ENCODE measurements at places on chromosomes 16 and 17.

DNA sequence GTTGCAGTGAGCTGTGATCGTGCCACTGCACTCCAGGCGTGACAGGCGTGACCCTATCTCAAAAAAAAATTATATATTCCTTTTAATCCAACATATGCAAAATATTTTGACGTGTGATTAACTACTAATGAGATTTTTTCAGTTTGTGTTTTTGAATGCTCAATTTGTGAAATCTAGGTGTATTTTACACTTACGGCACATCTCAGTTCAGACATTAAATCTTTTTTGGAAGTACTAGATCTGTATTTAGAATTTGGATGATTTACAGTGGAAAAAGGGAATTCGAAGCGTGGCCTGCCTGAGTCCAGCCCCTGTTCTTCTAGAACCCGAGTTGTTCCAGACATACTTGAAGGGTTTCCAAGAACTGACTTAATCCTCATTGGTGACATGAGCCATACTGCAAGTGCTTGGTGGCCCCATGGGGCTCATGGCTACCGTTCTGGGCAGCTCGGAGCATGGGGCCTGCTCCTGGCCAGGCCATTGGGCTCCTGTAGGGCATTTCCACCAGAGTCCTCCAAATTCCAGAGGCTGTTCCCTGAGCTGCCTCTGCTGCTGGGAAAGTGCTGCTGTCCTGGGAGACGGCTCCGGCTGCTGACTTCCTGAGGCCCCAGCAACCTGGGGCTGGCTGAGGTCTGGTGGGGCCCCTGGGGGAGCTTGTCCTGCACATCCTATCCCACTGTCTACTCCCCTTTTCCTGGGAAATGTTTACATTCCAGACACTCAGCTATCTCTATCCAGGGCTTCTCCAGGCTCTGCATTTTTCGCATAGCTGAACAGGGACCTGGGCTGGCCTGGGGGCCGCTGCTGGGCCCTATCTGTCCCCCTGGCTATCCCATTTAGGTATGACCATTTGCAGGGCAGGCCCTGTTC, 27.2 kb downstream of the LLGL2 start:
- DNase-seq = peak; percentile 3

DNA sequence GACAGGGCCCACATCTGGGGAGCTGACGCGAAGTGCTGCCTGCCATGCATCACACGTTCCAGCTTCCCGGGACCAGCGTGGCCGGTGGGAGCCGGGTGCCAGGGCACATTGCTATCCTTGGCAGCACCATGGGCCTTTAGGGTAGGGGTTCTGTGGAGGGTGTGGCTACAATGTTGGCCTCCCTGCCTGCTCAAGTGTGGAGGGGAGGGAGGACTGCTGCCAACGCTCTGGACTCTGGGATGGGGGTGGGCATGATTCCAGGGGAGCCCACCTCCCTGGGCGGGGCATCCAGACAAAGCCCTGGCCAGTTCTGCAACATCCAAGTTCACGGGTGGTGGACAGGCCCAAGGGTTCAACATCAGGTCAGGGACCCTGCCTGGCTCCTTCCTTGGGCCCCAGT, 13.9 kb downstream of the GRB7 start:
- DNase-seq = no peak

GRCh38 chr17:18006495-18007239, 32.3 kb downstream of the ATPAF2 start:
- DNase-seq = no peak

GRCh38 chr16:55756963-55757362, 75.9 kb downstream of the CES1 start:
- DNase-seq = peak; percentile 13

DNA sequence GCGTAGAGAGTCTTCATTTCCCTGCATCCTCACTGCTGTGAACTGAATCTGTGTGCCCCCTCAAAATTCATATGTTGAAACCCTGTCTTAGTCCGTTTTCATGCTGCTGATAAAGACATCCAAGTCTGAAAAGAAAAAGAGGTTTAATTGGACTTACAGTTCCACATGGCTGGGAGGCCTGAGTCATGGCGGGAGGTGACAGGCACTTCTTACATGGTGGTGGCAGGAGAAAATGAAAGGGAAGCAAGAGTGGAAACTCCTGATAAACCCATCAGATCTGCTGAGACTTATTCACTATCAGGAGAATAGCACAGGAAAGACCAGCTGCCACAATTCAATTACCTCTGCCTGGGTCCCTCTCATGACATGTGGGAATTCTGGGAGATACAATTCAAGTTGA, 3.1 kb upstream of the CCDC42 start:
- no peak for DNase-seq

GRCh38 chr17:10022416-10022815, 117.3 kb upstream of the RCVRN start:
- no peak for DNase-seq

DNA sequence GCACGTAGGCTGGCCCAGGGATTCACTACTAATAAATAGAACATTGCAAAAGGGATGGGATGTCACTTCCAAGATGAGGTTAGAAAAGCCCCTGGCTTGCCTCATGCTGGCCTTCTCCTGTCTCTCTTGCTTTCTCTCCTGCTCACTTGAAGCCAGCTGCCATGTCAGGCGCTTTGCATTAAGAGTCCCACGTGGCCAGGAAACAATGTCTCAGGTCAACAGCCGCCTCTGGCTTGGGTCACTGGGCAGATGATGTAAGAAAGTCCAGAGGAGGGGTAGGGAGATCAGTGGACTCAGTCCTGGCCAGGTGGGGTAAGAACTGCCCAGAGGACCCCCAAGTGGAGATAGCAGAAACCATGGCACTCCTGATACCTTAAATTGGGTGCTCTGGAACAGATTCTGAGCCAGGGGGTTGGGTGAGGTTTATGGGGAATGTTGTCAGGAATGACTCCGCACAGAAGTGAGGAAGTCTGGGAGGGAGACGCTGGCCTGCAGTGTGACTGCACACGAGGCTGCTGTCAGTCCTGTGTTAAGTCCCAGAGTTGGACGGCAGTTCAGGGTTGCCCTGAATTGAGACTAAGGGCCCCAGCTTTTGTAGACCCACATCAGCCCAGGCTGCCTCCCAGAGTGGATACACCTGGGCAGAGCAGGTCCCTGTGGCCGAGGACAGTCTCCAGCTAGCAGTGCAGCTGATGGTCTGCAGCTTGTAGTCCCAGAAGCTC, 17.7 kb downstream of the C16orf82 start:
- DNase-seq = no peak

DNA sequence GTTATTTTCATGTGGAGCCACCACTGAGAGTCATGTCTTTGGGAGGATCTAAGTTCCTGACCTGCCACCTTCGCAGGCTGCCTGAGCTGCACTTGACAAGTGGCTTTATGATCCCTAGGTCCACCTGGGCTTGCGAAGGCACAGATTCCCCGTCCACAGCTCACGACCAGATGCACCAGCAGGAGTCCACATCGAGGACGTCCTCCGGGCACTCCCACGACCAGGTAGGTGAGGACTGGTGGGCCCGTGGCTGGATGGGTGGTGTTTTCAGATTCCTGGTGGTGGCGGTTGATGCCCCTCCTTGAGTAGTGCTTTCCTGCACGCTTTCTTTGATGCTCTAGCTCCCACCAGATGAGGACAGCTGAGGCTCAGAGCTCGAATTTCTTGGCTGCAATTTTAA, 14.8 kb downstream of the FAM234A start:
- DNase-seq = no peak

GRCh38 chr17:8975091-8975725, 9.7 kb upstream of the PIK3R5 start:
- no peak for DNase-seq

DNA sequence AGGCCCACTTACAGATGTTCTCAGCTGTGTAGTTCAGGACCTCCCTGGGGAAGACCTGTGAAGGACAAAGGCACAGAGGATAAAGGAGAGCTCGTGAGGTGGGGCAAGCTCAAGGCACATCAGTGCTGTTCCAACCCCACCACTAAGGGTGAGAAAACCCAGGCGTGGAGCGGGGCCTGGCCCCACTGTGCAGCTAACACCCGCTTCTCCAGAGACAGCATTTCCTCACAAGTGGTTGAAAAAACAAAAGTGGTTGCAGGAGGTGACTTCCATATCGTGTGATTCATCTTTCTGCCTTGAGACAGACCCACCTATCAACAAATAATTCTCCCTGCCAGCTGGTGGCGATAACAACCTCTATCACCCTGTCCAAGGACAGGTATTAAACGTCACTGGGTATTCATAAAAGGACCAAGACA, 30.0 kb downstream of the SNN start:
- no peak for DNase-seq

DNA sequence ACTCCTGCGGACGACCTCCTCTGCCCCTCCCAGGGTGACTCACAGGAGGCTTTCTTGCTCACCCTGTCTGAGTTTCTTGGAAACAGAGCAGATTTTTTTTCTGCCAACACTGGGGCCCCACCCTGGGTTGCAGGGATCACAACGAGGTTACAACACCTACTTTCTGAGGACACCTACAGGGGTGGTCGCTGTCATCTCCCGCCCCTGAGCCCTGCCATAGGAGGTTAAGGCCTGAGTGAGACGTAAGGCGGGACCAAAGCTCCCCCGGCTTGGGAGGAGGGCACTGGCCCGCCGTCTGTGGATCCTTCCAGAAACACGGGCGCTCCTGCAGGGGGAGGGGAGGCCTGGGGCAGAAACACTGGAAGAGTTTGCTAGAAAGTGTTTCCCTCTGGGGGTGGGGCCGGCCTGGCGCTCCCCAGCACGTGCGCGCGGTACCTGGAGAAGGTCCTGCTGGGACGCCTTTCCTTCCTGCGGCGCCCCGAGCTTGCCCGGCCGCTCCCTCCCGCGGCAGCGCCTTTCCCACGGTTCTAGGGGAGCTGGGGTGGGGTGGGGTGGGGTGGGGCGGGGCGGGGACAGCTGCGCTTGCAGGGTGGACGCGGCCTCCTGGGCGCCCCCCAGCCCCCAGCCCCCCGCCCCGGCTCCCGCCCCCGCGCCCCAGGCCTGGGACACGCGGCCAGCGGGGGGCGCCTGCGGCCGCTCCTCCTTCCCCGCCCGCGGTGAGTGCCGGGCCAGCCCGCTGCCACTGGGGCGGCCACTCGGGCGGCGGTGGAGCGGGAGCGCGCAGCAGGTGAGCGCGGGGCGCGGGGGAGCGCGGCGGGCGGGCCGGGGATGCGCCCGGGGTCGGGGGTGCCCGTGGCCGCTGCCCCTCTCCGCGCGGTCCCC, 20.7 kb upstream of the ADCY7 start:
- DNase-seq = peak; percentile 52

GRCh38 chr17:50107790-50108414, 12.8 kb downstream of the PDK2 start:
- peak; percentile 62 for DNase-seq

GRCh38 chr16:56191835-56192634, 746 bp downstream of the GNAO1 start:
- no peak for DNase-seq

DNA sequence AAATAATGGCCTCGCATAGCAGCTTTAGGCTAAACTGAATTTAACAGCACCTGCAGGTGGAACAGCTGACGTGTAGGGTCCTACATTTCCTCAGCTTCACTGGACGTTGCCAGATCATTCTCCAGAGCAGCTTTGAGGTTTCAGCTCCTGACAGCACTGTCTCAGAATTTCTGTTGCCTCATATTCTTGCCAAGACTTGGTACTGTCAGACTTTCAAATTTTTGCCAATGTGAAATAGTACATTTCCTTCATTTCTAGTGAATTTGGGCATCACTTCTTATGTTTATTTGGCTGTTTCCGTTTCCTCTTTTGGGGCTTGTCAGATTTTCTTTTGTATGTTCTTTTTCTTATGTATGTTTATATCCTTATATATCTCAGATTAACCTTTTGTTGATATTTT, 48.7 kb downstream of the MRTFB start:
- no peak for DNase-seq

DNA sequence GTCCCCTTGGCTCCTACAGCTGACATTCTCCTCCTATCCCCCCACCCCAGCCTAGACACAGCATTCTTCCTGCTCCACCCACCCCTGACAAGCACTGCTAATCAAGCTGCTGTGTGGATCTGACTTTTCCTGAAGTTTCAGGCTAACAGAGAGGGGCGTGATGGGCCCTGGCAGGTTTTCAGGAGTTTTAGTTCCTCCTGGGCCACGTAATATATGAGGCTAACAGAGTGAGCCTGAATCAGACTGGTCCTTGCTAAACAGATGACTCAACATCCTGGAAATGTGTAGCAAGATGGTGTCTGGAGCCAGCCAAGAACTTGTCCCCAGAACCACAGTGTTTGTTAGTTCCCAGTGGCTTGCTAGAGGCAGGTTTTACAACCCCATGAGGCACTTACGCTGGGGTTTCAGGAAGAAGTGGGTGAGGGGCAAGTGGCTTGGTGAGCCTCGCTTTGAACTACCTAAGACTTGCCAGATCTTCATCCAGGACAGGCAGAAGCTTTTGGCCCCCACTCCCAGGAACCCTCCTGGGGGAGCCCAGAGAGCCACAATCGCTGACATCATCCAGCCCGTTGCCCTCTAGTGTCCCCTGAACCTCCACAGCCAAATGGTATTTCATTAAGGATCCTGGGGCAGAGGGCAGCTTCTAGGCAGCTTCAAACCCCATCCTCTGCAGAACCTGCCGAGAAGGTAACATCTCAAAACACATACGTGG, 15.9 kb downstream of the TMEM92 start:
- peak; percentile 99 for DNase-seq

DNA sequence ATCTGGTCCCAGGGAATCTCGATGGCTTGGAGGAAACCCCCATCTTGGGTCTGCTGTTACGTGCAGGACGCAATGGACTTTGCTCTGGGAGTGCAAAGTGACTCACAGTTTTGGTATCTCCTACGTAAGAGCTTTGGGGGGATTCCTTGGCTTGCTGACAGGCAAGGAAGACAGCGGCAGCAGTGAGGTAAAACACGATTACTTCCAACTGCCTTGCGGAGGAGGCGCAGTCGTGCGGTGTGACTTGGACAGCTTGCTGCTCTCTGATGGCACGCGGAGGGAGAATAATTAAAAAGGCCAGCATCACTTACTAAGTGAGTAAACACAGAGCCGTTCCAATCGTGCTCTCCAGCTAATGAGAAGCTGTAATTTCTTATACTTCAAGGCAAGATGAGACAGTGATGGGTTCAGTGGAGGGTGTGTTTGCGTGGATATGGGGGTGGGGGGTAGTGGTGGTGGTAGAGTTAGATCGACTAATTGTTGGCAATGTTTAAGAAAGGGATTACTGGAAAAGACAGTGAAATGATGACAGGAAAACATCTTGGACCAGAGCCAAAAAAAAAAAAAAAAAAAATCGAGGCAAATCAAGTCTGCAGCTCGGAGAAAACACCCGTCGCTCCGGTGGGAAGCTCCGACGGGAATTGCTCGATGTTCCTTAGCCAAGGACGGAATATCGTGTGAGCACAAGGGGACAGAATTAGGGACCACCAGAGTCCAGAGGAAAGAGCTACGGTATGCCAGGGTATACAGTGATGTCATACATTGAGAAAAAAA, 184.8 kb upstream of the ZFHX3 start:
- DNase-seq = peak; percentile 85

Measured in HCEC 1CT (cell line).